ENCODE measurements at places on chromosomes 1 and 21. TPM values are rescaled to one million over a fixed set of nuclear protein-coding genes. Genes with fewer than 3 reads are reported as not detected.

GRCh38 chr21:38965241-38965640, 159.5 kb downstream of the ETS2 start:
- H3K4me1 ChIP-seq = peaks cover 6% of the 10 kb centered on the region
- no peaks in the 10 kb centered on the region for H3K27me3 ChIP-seq
- H3K27ac ChIP-seq = no peak overlapping the region
- H3K36me3 ChIP-seq = no peaks in the 10 kb centered on the region

- peaks cover 63% of the 10 kb centered on the region for H3K36me3 ChIP-seq
- H3K27me3 ChIP-seq = no peaks in the 10 kb centered on the region
- peak overlapping the region; percentile 74 for H3K27ac ChIP-seq
- no peak for DNase-seq
- no peak overlapping the region for H3K4me3 ChIP-seq
Measured at GRCh38 chr1:89692601-89693521, 59.9 kb downstream of the LRRC8C start.

The RAB42 gene
- total RNA-seq = not detected

- no peaks in the 10 kb centered on the region for H3K4me1 ChIP-seq
- H3K4me3 ChIP-seq = no peak overlapping the region
- no peaks in the 10 kb centered on the region for H3K27me3 ChIP-seq
- no peak for DNase-seq
- H3K36me3 ChIP-seq = no peaks in the 10 kb centered on the region
Measured at GRCh38 chr1:7485086-7485780, 285.9 kb upstream of the VAMP3 start.

GRCh38 chr1:93749894-93750301, 68.3 kb upstream of the BCAR3 start:
- no peaks in the 10 kb centered on the region for H3K27me3 ChIP-seq
- no peak overlapping the region for H3K4me3 ChIP-seq
- peak overlapping the region; percentile 56 for H3K27ac ChIP-seq
- peaks cover 50% of the 10 kb centered on the region for H3K4me1 ChIP-seq

DNA sequence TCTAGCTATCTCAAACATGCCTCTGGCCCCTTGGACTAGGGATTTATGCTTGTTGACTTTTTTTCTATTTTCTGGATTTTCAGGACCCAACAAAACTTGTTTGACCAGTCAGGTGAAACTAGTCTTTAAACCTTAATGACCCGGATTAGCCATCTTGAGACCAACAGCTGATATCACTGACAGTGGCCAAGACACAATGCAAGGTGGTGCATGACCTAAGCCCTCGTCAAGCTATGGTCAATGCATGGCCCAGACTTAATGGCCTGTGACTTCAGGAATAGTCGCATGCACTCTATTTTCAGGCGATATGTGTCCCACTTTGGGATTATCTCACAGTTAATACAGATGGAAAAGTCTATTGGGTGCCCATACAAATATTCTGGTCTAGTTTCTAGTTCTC, 190.4 kb downstream of the ZBTB18 start:
- H3K36me3 ChIP-seq = no peaks in the 10 kb centered on the region
- no peak overlapping the region for H3K27ac ChIP-seq
- peaks cover 13% of the 10 kb centered on the region for H3K4me1 ChIP-seq
- DNase-seq = no peak

DNA sequence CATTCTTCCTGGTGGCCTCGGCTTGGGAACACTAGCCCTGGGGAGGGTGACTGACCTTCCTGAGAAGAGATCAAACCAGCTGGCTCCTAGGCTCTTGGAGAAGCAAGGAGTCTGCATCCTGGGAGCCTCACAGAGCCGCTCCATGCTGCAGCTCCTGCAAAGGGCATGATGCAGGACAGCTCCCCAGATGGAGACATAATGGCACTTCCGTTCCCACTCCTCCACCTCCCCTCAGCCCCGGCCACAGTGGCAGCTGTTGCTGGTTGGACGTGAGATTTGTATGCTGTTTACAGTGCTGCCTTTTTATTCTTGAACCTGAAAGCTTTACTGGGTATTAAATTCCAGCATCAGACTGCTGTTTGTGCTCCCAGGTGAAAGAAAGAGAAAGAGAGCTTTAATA, 83.7 kb upstream of the CTTNBP2NL start:
- no peaks in the 10 kb centered on the region for H3K4me1 ChIP-seq
- H3K36me3 ChIP-seq = no peaks in the 10 kb centered on the region
- no peak for DNase-seq
- no peak overlapping the region for H3K27ac ChIP-seq
- H3K4me3 ChIP-seq = no peak overlapping the region

The FCGR2B gene
- total RNA-seq = not detected

DNA sequence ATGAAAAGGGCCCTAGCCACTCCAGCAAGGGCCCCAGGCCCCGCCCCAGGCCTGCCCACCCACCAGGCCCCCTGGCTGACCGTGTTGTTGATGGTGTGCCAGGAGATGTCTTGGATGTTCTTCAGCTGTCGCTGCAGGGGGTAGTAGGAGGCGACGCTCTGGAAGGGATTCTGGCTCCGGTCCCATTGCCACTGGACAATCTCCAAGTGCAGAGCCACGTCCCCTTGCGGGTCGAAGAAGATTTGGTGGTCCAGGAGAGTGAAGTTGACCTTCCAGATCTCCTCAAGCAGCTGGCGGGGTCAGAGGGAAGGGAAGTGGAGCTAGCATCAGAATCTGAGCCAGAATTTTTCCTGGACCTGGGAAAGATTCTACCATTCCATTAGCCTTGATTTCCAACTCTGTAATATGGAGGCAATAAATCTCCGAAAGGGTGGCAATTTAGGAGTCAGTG, 10.2 kb downstream of the TAS1R2 start:
- no peak overlapping the region for H3K4me3 ChIP-seq
- H3K27me3 ChIP-seq = no peaks in the 10 kb centered on the region
- H3K36me3 ChIP-seq = no peaks in the 10 kb centered on the region
- H3K27ac ChIP-seq = no peak overlapping the region

The TDRD10 gene
- not detected for total RNA-seq

The KCND3 gene
- total RNA-seq = not detected

The KCNJ15 gene
- total RNA-seq = not detected

The CDK18 gene
- total RNA-seq = 4.5 TPM

GRCh38 chr1:180620581-180620980, 11.2 kb upstream of the XPR1 start:
- no peaks in the 10 kb centered on the region for H3K36me3 ChIP-seq
- H3K4me3 ChIP-seq = no peak overlapping the region
- no peak overlapping the region for H3K27ac ChIP-seq

- peaks cover 2% of the 10 kb centered on the region for H3K27me3 ChIP-seq
- no peak overlapping the region for H3K27ac ChIP-seq
- no peak for DNase-seq
Measured at GRCh38 chr1:172125812-172126430, 284.6 kb downstream of the DNM3 start.

All from activated CD8-positive, alpha-beta T cell treated with anti-CD3 and anti-CD28 coated beads, Interleukin-2, amount 10 ng/mL, durations not matched to agents 7 days and 5 days (primary cell).